ENCODE measurements at places on chromosomes 11 and 22.

DNA sequence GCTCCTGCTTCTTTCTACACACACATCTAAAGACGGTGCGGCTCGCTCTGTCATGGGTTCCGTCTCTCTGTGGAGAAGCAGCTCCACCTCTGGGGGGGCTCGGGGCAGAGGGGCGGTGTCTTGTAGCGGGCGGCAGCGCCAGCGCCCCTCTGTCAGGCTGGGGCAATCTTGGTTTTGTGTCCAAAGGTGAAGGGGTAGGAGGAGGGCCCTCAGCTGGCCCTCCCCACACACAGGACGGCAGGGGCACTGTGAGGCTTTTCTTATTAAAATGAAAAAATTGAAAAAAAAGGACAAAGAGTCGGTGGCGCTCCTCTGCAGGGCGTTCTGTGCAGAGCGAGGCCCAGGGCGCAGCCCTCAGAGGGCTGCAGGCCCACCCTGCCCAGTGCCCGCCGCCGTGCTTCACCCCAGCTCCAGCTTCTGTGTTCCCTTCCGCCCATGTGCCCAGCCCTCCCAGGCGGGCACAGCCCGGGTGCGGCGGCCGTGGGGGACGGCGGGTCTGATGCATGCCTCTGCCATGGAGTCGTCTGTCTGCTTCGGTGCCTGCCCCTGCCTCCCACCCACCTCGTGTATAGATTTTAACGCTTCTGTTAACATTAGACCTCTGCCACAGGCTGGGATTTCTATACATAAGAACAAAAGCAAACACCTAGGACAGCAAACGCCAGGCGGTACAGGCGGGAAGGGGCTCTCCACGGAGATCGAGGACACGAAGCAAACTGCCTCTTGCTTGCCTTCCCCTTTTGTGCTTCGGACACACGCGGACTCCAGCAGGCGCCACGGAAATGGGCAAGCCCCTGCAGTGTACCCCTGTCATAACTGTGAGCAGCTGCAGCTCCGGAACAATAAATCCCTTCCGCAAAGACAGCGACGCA, 24.5 kb downstream of the MOB2 start:
- no peak for DNase-seq

GRCh38 chr22:21945453-21946261, 7.0 kb downstream of the PPM1F start:
- no peak for DNase-seq

DNA sequence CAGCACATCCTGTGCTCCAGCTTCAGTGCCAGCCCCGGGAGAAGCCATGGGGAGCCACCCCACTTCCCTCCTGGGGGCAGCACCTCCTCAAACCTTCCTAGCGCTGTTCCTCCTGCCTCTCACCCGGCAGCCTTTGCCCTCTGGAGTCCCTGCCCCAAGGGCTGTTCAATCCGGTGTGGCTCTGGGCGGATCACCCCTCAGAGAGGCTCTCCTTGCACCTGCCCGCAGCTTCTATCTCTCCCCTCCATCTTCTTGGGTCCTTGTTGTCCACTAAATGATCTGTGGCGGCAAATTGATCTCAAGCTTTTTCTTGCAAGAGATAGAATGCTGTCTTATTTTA, 18.1 kb upstream of the CDKN1C start:
- no peak for DNase-seq

GRCh38 chr11:48341466-48341865, 16.7 kb downstream of the OR4C3 start:
- no peak for DNase-seq

GRCh38 chr11:104728927-104729326, 169.3 kb downstream of the CASP12 start:
- no peak for DNase-seq

- no peak for DNase-seq
Measured at GRCh38 chr11:9962722-9963121, 298.8 kb downstream of the SWAP70 start.

GRCh38 chr11:72519220-72519881, 85.0 kb upstream of the CLPB start:
- no peak for DNase-seq

DNA sequence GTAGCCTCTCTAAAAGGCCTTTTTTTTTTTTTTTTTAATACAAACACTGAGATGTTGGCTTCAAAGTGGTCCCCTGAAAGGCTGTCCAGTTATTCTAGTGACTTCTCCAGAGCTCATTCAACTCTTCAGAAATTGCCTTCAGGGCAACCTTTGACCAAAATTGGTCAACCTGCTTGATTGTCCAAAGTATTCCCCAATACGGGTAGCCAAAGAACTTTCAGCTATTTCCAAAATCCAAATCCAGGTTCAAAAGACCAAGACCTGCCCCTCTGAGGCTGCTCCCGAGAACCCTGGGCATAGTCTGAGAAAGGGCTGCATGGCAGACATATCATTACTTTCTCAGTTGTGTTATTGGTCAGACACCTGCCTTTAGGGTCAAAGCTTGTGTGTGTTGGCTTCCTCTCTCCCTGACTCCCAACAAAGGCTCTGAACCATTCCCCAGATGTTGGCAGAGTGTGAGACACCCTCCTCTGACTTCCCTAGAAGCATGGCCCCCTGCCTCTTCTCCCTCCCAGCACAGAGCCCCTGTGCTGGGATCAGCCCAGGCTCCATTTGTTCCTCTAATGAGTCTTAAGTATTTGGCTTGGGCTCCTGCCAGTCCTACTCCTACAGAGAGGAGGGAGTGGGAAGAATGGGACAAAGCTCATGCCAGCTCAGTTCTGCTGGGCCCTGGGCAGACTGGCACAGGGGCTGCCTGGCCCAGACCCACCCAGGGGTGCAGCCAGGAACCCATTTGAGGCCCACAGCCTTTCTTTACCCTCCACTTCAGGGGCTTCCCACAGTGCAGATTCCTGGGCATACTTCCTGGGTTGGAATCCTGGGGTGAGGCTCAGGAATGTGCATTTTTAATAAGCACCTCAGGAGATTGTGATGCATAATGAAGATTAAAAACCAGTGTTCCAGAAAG, 30.3 kb downstream of the TNKS1BP1 start:
- DNase-seq = no peak

- DNase-seq = no peak
Measured at GRCh38 chr11:119671051-119671450, 57.9 kb downstream of the NECTIN1 start.

- no peak for DNase-seq
Measured at GRCh38 chr11:33530815-33531214, 169.8 kb downstream of the C11orf91 start.

- no peak for DNase-seq
Measured at GRCh38 chr11:5524756-5525155, 8.3 kb upstream of the UBQLNL start.

- no peak for DNase-seq
Measured at GRCh38 chr22:31339148-31339832, 6.9 kb downstream of the PATZ1 start.

- no peak for DNase-seq
Measured at GRCh38 chr11:91756829-91757480, 467.7 kb upstream of the FAT3 start.

GRCh38 chr11:94017446-94017845, 3.7 kb upstream of the HEPHL1 start:
- no peak for DNase-seq

DNA sequence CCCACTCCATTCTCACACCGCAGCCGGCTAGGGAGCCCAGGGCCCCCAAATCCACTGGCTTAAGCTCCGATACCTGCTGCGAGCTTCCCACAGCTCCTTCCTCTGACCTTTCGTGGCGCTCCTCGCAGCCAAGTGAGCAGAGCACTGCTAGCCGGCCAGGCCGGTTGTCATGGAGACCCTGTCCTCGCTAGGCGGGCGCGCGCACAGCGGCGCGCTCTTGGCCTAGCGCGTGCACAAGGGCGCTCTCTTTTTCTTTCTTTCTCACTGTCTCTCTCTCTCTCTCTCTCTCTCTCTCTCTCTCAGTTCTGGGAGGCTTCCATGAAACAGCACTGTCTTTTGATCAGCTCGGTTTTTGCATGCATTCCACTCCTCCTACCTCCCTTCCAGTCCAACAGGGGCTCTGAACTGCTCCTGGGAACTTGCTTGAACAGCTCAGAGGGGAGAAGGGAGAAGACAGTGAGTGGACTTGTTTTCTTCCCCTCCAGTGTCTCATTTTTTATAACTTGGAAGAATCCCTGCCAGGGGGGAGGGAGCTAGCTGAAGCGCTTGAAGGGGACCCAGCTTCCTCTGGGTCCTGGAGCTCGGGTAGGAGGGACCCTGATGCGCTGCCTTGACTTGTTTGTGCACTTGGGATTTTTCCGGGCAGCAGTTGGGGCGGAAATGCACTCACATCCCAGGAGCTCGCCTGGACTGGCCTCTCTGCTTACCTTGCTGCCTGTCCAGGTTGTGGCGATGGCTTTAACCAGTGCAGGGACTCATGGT, 100.3 kb upstream of the AKIP1 start:
- no peak for DNase-seq

- no peak for DNase-seq
Measured at GRCh38 chr11:124586238-124586860, 16.6 kb downstream of the OR8A1 start.

- DNase-seq = peak; percentile 29
Measured at GRCh38 chr22:44182588-44183286, 2.0 kb downstream of the PARVG start.

DNA sequence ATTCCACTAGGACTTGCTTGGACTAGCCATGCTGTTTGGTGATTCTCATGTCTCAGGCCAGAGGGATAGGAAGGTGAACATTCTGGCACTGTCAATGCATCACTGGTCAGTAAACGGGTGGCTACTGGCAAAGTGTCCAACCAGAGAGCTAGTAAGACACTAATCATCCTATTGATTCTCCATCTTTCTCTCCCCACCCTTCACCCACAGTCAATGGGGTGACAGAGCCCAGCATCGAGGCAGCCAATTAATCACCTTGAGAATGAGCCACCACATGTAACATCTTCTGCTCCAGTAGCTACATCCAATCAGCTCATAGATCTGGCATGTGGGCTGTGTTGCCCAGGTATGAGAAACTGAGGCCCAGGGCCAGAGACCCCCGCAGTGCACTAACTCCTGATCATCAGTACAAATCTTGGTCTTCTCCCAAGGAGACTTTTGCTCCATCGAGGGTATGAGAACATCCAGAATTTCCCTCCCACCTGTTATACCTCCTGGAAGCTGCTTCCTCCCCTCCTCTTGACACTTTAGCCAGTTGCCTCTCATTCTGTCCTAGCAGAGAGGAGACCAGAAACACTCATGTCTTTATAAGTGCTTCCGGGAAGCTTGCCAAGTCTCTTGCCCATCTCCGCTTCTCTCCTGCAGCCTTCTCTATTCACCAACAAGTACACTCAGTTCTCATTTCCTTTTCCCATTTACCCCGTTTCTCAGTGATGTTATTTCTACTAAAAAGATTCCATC, 17.0 kb downstream of the HTR3A start:
- no peak for DNase-seq

- no peak for DNase-seq
Measured at GRCh38 chr11:108788565-108789199, 123.8 kb downstream of the DDX10 start.

DNA sequence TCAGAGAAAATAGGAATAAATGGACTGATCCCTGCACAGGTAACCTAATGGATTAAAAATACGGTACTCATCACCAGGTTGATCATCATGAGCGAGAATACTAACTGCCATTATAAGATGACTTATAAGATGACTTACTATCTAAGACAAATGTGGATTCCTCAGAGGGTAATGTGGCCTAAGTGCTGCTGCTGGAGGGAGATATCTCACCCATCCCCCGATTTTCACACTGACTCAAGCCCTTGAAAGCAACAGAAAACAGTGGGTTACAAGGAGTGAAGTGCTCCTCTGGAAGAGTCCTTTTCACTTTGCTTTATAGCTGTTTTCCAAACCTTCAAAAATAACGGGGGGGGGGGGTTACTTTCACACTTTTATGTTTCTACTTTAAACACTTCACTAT, 920 bp downstream of the TMEM218 start:
- no peak for DNase-seq

DNA sequence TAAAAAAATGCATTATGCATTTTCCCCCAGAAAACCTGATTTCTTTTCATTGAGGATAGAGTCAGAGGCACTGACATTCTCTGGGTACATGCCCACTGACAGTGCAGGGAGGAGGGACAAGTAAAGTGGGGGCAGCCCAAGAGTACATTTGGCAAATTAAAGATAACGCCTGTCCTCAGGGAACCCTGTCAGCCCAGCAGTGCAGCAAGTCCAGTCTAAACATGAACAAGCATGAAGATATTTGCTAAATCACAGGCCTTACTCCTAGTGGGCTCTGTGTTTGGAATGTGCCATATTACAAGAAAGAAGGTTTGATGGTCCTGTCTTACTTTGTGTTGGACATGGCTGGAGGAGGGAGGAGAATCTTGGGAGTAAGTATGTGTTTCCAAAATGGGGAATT, 37.9 kb downstream of the AMOTL1 start:
- DNase-seq = no peak

DNA sequence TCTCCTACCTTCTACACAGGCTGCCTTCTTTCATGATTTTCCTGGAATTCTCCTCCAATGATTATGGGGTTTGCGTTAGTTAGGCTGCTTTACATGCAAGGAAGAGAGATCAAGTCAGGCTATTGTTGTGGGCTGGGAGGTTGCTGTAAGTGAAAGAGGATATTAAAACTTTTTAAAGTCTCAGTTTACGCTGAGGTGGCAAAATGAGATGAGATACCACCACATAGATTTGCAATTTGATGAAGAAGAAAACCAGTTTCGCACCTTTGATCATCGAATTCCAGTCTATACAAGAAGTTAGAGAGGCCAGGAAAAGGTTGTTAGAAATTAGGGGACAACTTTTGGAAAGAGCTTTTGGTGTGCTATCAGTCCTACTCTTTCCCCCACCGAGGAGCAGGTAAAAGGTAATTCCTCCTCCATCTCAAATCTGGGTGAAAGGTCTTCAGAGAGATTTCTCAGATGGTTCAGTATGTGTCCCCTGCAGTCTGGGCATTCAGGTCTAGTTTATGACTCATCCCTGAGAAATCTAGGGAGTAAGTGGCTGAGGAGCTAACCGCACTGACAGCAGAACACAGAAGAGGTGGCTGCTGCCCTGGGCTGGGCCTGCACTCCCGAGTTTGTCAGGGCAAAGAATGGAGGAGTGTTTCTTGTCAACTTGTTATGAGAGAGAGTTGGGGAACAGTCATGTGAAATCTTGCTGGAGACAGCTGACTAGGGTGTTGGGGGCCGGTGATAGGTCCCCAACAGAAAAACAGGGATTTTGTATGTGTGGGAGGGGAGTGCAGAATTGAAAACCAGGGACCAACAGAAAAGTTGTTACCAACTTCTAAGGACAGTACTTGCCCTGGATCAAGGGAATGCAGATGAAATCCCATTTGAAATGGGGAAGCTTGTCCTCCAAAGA, 34.7 kb downstream of the CCDC83 start:
- DNase-seq = no peak

GRCh38 chr11:62266558-62266957, 3.4 kb upstream of the SCGB2A2 start:
- DNase-seq = no peak

DNA sequence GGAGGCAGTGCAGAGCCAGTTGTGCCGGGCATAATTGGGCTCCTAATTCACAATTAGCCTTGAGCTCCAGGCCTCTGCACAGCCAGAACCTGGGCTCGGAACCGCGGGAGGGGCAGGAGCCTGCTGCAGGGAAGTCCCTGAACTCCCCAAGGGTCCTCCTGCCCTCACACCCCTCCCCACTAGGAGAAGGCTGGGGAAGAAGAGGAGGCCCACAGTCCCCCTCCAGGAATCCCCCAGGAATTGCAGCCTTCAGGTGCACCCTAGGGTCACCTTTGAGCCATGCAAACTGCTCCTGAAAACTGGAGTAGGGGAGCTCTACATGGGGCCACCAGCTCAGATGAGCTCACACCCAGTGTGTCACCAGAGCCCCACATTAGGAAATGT, 93.8 kb upstream of the LMO1 start:
- DNase-seq = no peak

GRCh38 chr22:19998991-19999820, 17.4 kb downstream of the ARVCF start:
- DNase-seq = no peak
